ENCODE measurements at places on chromosomes 3 and 15.

DNA sequence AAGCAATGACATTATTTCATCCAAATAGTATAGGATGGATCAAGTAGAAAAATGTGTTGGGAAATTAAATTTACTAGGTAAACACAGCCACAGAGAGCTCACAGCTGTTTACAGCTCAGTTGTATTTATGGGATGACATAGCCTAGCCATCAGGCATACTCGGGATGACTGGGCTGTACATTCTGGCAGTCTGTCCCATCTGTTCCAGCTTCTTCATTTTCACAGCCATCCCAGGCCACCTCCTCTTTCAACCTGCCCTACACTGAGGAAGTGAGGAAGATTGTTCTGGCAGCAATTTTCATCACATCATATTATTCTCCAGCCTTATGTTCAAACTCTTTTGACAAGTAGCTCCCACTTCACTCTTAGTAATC lies 98.4 kb upstream of the PFN2 start:
- DNase-seq, result no peak

DNA sequence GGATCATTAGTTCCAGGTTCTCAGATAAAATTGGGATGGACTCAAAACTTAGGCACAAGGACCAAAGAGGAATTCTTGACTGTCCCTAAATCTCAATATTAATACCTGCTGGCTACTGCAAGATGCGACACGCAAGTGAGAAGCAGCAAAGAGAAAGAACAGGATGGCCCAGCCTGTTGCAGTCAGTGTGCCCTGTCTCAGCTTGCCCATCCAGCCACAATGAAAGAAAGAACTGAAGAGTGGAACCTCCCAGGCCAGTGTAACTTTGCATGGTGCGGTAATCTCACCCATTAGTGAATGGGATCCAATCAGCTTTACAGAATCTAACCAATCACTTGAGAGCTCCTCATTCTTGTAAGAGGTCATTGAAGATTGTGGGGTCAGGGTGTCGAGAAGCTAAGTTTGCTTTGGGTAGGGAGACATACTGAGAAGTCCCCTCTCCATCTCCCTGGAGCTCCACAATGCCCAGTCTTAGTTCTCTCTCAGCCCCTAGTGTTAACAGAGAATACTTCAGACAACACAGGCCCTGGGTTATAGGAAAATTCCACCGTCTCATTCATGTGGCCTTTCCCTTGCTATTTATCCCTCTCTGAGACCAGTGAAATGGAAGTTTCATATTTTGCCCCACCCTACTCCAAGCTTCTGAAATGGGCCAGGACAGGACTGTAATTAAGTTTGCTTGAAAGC lies 3.2 kb upstream of the SLC9A9 start:
- no peak for DNase-seq

GRCh38 chr15:67593562-67593961 lies 51.1 kb downstream of the MAP2K5 start:
- DNase-seq, result no peak

GRCh38 chr3:139893963-139894642 lies 40.9 kb upstream of the CLSTN2 start:
- no peak for DNase-seq

- DNase-seq, result no peak
These were observed 200.2 kb upstream of the LINGO1 start for GRCh38 chr15:77832874-77833273.

DNA sequence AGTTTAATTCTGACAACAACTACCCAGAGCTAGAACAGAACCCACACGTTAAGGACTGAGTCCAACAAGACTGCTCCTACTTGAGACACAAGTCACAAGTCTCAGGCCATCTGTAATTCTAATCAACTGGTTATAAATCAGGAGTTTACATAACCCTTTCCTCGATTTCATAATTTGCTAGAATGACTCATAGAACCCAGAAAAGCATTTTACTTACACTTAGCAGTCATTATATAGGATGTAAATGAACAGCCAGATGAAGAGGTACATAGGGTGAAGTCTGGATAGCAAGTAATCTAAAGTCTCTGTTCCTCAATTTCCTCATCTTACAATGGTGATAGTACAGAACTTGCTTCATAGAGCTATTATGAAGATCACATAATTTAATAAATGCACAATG lies 1018.2 kb downstream of the DIPK2A start:
- no peak for DNase-seq

DNA sequence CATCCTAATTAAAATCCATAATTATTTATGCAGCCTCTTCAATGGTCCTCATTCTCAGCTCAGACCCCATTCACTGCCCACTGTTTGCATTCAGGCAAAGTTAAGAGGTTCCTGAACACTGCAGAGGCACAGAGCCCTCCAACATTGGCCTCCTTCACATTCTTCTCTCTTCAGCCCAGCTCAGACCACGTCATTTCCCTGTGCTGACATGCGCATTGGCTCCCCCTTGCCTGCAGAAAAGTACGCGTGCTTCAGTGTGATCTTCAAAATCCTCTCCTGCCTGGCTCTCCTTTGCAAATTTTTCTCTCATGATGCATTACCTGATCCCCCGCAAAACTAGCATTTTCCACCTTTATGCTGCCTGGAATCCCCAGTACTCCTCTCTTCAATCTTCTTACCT lies 552.3 kb downstream of the NTRK3 start:
- DNase-seq, result no peak

DNA sequence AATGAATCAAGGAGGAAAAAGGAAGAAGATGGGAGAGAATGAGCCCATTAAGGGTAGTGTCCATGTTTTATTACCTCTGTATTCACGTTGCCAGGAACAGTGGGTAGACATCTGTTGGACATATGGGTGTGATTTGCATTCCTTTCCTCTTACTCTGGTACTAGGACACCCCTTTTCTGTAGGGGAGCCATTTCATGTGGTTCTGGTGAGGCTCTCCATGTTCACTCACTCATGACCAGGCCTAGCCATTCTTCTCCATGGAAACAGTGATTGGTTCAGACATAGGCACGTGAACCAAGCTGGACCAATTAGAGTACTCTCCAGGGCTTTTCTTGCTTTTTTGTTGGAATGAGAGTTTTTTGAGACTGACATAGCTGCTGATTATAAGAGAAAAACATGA lies 39.6 kb upstream of the PDCD6IP start:
- DNase-seq, result no peak
